GF-D8 (cell line): ENCODE measurements at places on chromosomes 1 and 21.

- no peak for DNase-seq
Measured at GRCh38 chr1:36349241-36349671, 25.8 kb upstream of the EVA1B start.

DNA sequence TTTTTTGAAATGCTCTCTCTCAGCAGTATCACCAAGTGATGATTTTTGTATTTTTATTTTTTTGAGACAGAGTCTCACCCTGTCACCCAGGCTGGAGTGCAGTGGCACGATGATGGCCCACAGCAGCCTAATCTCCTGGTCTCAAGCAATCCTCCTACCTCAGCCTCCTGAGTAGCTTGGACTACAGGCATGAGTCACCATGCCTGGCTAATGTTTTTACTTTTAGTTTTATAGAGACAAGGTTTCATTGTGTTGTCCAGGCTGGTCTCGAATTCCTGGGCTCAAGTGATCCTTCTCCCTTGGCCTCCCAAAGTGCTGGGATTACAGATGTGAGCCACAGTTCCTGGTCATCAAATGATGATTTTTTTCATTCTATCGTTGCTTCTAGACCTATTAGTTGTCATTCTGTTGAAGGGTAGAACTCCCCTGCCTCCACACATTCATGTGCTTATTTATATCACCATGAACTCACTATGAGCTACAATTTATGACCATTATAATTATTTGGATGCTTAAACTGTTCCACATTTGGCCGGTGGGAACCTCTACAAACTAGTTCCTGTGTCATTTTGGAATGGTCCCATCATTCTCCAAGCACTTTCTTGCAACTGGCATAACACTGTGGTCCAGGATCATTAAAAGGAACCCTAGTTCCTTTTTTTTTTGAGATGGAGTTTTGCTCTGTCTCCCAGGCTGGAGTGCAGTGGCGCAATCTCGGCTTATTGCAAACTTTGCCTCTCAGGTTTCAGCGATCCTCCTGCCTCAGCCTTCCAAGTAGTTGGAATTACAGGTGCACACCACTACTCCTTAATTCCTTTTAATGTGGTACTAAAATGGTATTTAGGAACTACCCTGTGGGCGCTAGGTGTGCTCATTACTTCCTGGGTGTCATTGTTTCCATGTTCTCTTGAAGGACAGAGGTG is 20.2 kb upstream of the TOR3A start:
- no peak for DNase-seq

DNA sequence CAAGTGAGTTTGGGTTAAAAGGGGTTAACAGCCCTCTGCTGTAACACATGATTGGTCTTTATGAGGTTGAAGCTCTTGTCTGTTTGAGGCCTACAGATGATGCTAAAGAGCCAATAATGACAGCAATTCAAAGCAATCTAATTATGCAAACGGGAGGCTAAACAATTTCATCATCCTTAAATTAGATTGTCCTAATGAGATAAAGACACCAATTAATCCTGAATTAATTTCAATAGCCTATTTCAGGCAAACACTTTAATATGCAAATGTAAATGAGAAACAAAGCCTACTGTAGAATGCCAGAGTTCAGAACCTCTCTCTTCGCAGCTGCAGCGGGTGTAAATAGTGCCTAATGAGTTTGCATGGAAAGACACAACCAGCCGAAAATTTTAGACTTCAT is 504.7 kb upstream of the PBX1 start:
- no peak for DNase-seq

DNA sequence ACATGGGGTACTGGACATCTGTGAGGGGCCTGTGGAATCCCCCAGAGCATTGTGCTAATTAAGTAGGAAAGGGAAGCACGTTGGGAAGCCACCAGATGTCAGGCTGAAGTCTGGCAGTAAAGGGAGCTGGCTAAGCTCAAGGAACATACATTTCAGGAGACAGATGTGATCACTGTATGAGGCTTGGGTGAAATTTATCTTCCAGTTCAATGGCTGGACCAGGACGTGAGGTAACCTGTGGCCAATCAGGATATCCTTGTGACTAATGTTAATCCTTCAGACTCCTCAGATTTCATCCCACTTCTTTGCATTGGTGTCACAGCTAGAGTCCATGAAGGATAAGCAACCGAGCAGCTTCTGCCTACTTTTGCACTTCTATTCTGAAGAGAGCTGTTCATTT is 110.2 kb upstream of the APP start:
- DNase-seq, result no peak

GRCh38 chr1:199218533-199218932 is 579.7 kb downstream of the PTPRC start:
- DNase-seq, result no peak

DNA sequence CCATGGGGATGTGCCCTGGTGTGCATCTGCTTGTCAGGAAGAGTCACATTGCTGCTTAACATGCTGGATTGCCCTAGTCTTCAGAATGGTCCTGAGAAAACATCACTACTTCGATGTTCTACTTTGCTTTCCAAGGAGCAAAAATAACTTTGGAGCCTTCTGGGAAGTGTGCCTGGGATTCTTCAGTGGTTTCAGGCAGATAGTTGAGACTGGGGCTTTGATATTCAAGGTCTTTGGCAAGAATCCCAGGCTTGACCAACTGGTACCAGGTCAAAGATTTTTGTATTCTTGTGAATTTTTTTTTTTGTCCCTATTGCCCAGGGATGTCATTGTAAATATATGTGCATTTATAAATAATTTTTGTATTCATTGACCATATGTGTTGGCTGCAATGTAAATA is 51.4 kb downstream of the LRIG2 start:
- DNase-seq, result no peak

GRCh38 chr21:27418346-27418745 is 451.5 kb upstream of the ADAMTS5 start:
- DNase-seq, result no peak

DNA sequence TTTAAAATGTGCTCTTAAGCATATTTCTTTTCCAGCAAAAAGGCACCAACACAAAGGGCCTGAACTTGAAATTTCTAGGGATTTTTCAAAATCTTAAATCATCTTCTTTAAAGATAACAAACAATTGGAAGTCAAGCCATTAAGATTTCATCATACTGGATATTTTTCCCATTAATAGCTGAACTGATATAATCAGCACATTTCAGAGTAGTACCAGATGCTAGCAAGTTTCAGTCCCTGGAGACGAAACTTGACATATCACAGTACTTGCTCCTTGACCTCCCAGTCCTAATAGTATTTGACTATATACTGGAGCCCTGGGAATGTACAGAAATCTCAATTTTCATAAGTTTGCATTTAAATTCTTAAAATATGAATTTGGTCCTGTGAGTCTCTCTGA is 10.2 kb upstream of the CDC7 start:
- no peak for DNase-seq

DNA sequence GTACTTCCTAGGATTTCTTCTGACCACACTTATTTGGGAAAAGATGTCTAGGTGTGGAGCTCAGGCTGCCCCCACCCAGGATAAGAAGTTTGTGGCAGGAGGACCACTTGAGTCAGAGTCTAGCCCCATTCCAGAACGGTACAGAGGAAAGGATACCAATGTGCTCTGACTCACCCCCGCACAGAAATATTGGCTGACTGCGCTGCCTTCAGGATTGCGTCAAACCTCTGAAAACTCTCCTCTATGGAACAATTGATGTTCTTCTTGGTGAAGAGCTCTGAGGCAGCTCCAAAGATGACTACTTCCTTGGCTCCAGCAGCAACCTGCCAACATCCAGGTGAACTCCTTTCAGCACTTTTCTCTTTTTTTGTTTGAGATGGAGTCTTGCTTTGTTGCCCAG is 11.2 kb downstream of the HMGCL start:
- DNase-seq, result no peak

- DNase-seq, result no peak
Measured at GRCh38 chr1:221765527-221765926, 23.6 kb upstream of the DUSP10 start.

DNA sequence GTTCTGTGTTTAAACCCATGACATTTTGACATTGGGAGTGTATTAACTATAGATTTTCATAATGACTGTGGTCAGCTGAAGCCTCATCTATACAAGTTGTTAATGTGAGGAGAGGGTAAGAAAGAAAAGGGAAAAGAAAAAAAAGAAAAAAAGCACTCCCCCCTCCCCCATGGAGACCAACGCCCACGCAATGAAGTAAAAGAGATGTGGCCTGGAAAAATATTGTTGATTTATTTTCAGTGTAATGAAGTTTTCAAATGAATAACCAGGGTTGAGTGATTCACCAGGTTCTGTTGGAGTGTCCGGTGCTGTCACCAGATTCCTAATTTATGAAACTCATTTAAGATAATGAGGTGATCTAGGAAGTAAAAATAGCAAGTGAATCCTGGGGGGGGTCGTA is 4.7 kb downstream of the RNF220 start:
- no peak for DNase-seq

DNA sequence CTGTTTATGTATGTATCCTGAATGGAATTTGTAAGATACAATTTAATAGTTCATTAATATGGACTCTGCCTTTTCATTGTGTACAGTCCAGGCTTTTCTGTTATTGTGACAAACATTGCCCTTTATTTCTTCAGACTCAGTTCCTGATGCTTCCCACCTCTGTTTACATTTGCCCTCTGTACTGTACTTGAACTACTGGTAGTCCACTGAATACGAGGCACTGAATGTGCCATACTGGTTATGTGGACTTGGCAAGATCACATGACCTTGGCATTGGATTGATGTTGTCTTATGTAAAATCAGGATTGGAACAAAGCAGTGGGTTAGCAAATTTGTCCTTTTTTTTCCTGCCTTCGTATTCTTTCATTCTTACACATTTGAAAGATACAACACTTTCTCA is 27.8 kb downstream of the RALGPS2 start:
- DNase-seq, result no peak

DNA sequence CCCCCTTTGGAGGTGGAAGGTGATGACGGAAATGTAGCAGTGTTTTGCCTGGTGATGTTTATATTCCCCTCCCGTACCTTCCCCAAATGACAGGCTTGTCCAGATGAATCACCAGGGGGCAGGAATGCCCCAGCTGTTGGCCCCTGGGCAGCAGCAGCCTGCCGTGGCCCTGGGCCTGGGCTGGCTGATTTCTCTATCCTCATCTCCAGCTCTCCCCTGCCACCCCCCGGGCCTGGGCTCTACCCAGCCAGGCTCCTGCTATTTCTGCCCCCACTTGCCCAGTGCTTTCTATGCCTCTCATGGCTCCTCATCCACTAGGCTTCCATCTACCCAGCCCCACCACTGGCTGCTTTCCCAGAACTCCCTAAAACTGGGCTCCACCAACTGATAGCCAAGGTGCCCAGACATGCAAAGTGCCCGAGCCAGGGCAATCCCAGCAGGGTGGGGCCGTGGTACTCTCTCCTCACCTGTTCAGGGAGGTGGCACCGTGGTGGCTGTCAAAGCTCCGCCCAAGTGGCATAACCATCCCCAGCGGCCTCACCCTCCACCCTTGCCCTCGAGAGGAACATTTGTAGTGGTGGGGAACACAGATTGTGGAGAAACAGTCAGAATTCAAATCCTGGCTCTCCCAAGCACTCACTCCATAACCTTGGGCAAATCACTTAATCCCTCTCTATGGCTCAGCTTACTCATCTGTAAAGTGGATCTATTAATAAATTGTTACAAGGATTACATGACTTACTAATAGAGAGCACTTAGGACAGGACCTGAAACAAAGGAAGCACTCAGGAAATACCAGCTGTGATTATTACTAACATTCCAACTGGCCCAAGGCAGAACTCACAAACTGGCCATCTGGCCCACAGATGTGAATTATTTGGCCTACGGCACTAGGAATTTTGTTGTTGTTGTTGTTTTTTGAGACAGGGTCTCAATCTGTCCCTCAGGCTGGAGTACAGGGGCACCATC is 12.8 kb upstream of the ECE1 start:
- DNase-seq, result peak; percentile 6

DNA sequence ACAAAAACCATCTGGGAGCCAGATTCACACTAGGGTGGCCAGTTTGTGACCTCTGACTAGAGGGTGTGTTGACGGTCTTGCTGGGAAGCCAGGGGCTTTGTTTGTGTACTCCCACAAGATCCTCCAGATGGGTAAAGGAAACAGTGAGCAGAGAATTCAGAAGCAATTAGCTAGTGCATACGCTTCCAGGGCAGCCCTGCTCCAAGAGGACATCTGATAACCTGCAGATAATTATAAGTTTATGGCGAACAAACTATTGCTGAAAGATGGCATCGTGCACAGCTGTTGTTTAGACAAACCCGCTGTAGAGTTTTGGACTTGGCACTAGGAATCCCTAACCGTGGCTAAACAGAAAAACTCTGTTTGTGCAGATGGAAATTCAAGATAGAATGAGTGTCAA is 326.4 kb downstream of the TGFB2 start:
- DNase-seq, result no peak

- DNase-seq, result no peak
Measured at GRCh38 chr1:233605205-233605604, 8.7 kb upstream of the KCNK1 start.

GRCh38 chr1:112040891-112041740 is 51.6 kb upstream of the KCND3 start:
- no peak for DNase-seq

- no peak for DNase-seq
Measured at GRCh38 chr1:43232074-43232473, 37.7 kb upstream of the TMEM125 start.

- no peak for DNase-seq
Measured at GRCh38 chr21:38822778-38823238, 17.1 kb downstream of the ETS2 start.

- DNase-seq, result no peak
Measured at GRCh38 chr21:16811011-16811410, 701.8 kb upstream of the CXADR start.

DNA sequence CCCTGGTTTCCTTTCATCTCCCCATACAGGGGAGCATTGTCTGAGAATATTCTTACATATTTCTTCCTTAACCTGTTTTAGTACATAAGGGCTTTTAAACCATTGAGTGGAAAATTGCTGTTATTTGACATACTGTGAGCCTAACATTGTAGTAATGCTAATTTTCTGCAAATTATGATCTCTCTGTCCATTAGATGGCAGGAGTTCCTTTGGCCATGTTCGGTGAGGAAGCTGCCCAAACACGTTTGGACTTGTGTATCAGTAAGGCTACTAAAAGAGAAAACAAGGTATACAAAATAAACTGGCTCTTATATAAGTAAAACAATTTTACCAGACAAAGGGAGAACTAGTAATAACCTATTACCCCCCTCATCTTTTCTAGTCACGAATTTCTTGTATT is 29.2 kb downstream of the CDC7 start:
- no peak for DNase-seq

GRCh38 chr1:202315576-202316168 is 26.1 kb downstream of the UBE2T start:
- DNase-seq, result peak; percentile 10
